Pancreas (tissue), 10 donors: ENCODE measurements at places on chromosomes 6 and 20. TPM values are rescaled to one million over a fixed set of nuclear protein-coding genes. Genes with fewer than 3 reads are reported as not detected.

GRCh38 chr6:14671261-14671681, 553.7 kb downstream of the CD83 start:
- DNase-seq: no peak

The RAET1L gene
- 0.53 TPM for total RNA-seq

- no peak for DNase-seq
Observed at GRCh38 chr20:38932457-38933120, 6.4 kb downstream of the FAM83D start.

GRCh38 chr6:71473926-71474325, 185.3 kb downstream of the OGFRL1 start:
- no peak for DNase-seq

DNA sequence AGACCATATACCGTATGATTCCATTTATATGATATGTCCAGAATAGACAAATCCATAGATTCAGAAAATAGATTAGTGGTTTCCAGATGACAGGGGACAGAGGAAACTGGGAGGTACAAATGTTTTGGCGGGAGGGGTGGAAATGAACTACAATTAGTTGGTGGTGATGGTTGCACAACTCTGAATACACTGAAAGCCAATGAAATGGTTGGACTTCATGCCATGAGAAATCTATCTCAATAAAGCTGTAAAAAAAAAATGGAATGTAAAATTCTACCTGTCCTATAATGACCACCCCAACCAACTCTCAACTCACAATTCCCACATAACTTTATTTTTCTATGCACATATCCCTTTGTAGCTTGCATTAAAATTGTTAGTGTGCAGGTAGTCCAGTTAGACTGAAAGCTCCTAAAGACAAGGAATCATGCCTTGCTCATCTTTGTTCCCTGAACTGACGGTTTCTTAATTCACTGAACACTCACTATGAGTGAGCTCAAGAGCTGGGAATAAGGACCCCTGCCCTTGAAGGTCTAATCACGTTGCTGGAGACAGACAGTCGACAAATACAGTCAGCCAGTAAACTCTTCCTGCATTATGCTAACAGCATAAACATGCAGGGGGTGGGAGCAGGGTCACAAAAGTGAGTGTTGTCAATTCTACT, 1.4 kb downstream of the DCDC2 start:
- no peak for DNase-seq

DNA sequence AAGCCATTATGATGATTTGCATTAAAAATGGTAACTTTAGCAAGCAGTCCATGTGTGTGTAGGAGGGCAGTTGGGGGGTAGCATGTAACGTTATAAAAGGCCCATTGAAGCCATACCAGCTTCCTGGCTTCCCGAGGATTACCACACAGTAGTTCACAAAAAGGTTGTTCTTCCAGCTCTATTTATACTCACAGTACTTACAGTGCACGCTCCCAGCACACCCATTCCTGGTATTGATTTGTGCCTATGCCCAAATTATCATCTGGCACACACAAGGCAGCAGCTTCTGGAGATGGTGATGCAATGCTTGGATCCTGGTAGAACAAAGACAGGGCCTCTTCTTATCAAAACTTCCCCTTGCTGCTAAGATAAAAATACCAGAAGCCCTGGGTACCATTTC, 436.8 kb downstream of the HAO1 start:
- no peak for DNase-seq

GRCh38 chr6:166307082-166308032, 835 bp downstream of the PRR18 start:
- DNase-seq: peak; percentile 72

GRCh38 chr6:83911278-83911677, 51.8 kb downstream of the CYB5R4 start:
- no peak for DNase-seq

The TAP1 gene
- total RNA-seq: 11.7 TPM

The POU5F1 gene
- 3.3 TPM for total RNA-seq

DNA sequence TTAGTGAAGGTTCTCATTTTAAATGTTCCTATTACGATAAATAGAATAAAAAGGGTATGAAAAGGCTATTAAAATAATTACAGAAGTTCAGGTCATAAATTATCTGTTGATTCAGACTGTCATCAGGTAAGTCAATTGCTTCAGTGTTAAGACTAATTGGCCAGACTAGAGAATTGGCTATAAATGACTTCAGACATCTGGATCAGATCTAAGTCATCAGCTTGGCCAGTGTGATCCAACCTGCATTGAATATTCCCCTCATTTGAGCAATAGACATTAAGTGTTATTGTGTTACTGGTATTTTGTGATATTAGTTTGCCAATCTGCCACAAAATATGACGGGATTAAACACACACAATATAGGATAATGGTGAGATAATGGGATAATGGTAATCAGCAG, 377.6 kb upstream of the CITED2 start:
- DNase-seq: no peak

The FAM135A gene
- total RNA-seq: 14.2 TPM

- no peak for DNase-seq
Observed at GRCh38 chr20:33005132-33005566, 916 bp upstream of the SUN5 start.
